ENCODE measurements at places on chromosomes 1 and 21. TPM values are rescaled to one million over a fixed set of nuclear protein-coding genes. Genes with fewer than 3 reads are reported as not detected.

Gene PLA2G2D
- total RNA-seq, result not detected

Gene PRAMEF11
- total RNA-seq, result not detected

Gene FCRL4
- not detected for total RNA-seq

GRCh38 chr1:70034403-70034802, 171.0 kb downstream of the LRRC40 start:
- no peak overlapping the region for H3K4me3 ChIP-seq
- no peak overlapping the region for H3K27ac ChIP-seq
- no peaks in the 10 kb centered on the region for H3K27me3 ChIP-seq
- no peaks in the 10 kb centered on the region for H3K4me1 ChIP-seq
- no peak for DNase-seq
- no peaks in the 10 kb centered on the region for H3K36me3 ChIP-seq

Data from left ventricle myocardium inferior (tissue), 1 donor.